ENCODE measurements at places on chromosomes 1 and 21. TPM values are rescaled to one million over a fixed set of nuclear protein-coding genes. Genes with fewer than 3 reads are reported as not detected.
A peak's percentile ranks its signal among the peaks of the same experiment; 100 is the strongest.

GRCh38 chr1:152902636-152903035, 5.7 kb upstream of the IVL start:
- H3K4me3 ChIP-seq: no peak overlapping the region
- no peaks in the 10 kb centered on the region for H3K36me3 ChIP-seq
- H3K27ac ChIP-seq: no peak overlapping the region
- H3K4me1 ChIP-seq: no peaks in the 10 kb centered on the region
- no peak for DNase-seq

DNA sequence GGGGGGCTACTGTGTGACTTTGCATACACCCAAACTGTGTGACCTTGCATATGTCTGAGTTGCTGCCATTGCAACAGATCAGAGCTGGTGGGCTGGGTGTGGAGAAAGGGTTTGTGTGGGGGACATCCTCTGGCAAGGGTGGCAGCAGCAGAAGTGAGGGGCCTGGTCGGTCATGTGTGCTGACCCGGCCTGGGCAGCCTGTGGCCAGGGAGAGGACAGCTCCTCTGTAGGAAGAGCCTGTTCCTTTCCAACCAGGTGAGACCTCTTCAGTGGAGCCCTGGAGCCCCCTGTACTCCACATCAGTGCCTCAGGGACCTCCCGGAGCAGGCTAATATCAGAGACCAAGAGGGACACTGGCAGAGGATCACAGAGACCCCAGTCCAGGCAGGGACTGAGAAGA, 8.3 kb downstream of the PCSK9 start:
- no peaks in the 10 kb centered on the region for H3K36me3 ChIP-seq
- H3K4me3 ChIP-seq: no peak overlapping the region
- H3K27ac ChIP-seq: no peak overlapping the region
- H3K27me3 ChIP-seq: no peaks in the 10 kb centered on the region

Gene LCE2B
- not detected for total RNA-seq

Gene FMN2
- total RNA-seq: not detected

GRCh38 chr21:38683222-38683621, 122.5 kb upstream of the ETS2 start:
- no peak overlapping the region for H3K27ac ChIP-seq
- H3K4me3 ChIP-seq: no peak overlapping the region
- no peaks in the 10 kb centered on the region for H3K27me3 ChIP-seq

DNA sequence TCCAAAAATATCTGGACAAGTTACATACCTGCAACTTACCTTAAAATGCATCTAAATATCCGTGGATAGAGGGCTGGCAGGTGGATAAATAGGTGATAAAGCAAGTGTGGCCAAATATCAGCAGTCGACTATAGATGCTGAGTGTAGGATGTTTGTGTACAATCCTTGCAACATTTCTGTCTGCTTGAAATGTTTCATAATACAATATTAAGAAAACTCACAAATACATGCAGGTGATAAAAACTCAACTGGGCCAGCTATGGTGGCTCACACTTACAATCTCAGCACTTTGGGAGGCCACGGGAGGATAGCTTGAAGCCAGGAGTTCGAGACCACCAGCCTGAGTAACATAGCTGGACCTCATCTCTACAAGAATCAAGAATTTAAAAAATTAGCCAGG, 41.0 kb downstream of the ACTA1 start:
- DNase-seq: no peak
- no peaks in the 10 kb centered on the region for H3K4me1 ChIP-seq
- H3K27ac ChIP-seq: no peak overlapping the region
- H3K4me3 ChIP-seq: no peak overlapping the region
- no peaks in the 10 kb centered on the region for H3K36me3 ChIP-seq
- no peaks in the 10 kb centered on the region for H3K27me3 ChIP-seq

DNA sequence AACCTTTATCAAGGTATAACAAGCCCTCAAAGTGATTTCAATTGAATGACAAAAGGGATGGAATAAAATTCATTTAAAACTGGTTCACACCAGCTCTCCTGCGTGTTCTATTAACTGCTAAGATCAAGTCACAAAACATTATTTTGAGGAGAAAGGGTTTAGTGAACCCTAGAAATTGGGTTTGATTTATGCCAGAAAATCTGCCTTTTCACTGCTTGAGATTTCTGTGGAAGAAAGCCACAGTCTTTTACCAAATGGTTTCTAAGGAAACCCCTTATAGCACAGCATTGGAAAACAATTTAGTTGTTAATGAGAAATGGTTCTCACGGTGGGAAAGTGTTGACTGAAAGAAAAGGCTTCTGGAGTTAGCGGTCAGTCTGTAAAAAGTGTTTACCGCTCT, 43.6 kb upstream of the DPH5 start:
- no peak for DNase-seq
- H3K27ac ChIP-seq: no peak overlapping the region
- no peaks in the 10 kb centered on the region for H3K36me3 ChIP-seq
- H3K4me3 ChIP-seq: no peak overlapping the region
- H3K4me1 ChIP-seq: no peaks in the 10 kb centered on the region

DNA sequence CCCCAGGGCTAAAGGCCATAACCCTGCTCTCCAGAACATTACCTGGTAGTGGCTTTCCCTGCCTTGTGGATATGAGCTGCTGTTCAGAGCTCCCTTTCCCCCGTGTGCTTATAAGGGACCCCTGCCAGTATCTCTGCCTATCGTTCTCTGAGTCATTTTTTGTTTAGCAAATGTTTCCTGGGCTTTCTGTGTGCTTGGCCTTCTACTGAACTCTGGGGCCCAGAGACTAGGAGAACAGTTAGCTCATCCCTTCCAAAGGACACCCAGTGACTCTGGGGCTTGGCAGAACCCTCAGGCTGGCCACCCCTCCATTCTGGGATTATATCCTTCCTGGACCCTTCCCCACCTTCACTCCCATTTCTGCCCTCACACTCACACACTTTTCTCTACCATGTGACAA, 80.8 kb upstream of the POU3F1 start:
- no peak overlapping the region for H3K27ac ChIP-seq
- no peaks in the 10 kb centered on the region for H3K27me3 ChIP-seq
- no peaks in the 10 kb centered on the region for H3K36me3 ChIP-seq
- H3K4me3 ChIP-seq: no peak overlapping the region
- no peak for DNase-seq

DNA sequence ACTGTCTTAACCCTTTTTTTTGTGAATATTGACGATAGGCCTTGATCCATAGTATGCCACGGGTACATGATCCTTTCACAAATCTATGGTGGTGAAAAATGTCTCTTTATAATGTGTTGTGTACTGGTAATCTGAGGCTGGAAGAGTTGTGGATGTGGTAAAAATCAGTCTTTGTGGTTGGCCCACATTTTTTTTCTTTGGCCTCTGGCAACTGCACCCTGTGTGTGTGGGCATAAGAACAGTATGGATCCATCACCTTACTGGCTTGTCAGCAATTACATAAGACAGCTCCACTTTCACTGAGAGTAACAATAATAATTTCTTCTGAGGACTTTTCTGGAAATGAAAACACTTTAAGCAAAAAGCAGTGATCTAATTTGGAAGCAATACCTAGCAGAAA, 101.6 kb downstream of the GABPA start:
- no peaks in the 10 kb centered on the region for H3K36me3 ChIP-seq
- H3K27me3 ChIP-seq: no peaks in the 10 kb centered on the region
- no peak overlapping the region for H3K4me3 ChIP-seq
- H3K27ac ChIP-seq: no peak overlapping the region
- no peak for DNase-seq

GRCh38 chr1:116907351-116907750, 2.4 kb upstream of the PTGFRN start:
- H3K27ac ChIP-seq: no peak overlapping the region
- no peaks in the 10 kb centered on the region for H3K36me3 ChIP-seq
- no peak for DNase-seq
- H3K27me3 ChIP-seq: no peaks in the 10 kb centered on the region

DNA sequence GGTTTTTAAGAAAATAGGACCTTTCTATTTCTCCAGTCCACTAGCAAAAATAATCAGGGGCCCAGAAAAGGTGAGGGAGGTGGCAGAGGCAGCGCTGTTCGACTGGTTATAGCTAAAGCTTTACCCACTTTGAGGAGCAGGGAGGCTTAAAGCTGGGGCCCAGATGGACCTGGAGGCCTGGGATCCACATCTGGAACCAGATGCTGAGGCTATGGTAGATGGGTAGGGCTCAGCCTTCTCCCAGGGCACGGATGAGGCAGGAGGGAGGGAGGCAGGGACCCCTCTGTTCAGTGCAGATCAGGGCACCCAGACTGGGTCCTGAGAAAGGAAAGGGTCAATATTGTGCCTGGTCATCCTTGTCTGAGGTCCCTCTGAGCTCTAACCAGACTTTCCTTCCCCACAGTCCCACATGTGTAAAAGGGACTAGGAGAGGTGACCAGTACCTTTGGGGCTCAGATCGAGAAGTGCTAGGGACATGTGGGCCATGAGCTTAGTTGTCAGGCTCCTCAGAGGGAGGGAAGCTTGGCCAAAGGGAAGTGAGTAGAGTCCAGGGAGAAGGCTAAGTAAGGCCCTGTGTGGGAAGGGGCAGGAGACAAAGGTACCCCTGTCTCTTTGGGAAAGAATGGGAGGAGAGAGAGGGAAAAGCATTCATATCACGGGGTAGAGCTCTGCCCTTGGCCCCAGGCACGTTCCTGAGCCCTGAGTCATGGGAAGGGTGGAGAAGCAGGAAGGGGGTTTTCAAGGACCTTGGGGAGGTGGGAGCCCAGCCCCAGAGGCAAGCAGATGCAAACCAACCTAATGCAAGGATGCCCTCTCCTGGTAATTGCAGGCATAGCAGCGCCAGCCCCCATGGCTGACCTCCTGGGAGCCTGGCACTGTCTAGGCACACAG, 15.4 kb downstream of the LMNA start:
- H3K36me3 ChIP-seq: peaks cover 46% of the 10 kb centered on the region
- peak overlapping the region; percentile 98 for H3K27ac ChIP-seq
- DNase-seq: peak; percentile 91
- H3K4me3 ChIP-seq: no peak overlapping the region

DNA sequence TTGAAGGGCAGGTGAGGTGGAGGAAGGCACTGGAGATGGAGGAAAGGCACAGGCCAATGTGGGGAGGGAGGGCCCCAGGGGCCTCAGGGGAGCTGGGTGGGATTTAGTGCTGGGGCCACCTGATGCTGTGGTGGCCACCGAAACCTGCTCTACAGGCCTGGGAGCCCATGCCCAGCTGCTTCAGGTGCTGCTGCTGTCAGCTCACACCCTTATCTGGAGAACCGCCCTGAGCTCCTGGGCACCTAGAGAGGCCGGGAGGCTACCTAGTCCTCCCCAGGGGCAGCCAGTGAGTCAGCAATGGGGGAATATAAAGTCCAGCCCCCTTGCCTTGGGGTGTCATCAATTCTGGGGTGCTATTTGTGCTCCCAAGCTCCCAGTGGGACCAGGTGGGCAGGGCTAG, 12.2 kb downstream of the FAM131C start:
- no peak overlapping the region for H3K27ac ChIP-seq
- peaks cover 15% of the 10 kb centered on the region for H3K4me1 ChIP-seq
- no peak for DNase-seq
- H3K27me3 ChIP-seq: no peaks in the 10 kb centered on the region

DNA sequence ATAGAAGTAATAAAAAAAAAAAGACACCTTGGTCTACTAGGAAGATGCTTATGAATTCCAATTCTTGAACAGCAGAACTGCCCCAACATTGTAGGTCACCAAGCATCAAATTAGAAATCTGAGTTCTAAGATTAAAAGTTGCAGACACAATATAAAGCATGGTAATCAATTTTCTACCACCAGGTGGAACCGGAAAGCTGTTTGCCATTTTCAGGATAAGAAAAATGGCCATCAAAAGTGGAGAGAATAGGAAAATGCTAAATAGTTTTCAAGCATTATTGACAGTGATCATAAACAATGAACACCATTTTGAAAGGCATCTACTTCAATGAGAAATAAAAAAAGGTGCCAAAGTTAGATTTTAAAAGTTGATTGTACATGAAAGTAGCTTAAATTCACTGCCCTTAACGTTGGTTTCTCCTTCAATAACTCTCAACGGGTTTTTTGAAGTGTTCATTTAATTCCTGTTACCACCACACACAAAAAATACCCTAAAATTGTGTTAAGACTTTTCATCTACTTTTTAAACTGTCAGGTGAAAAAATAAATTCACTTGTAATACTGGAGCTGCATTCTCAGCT, 252.9 kb downstream of the KCNT2 start:
- no peak overlapping the region for H3K4me3 ChIP-seq
- DNase-seq: no peak
- no peaks in the 10 kb centered on the region for H3K36me3 ChIP-seq
- no peaks in the 10 kb centered on the region for H3K27me3 ChIP-seq

GRCh38 chr1:229136822-229137221, 134.1 kb upstream of the RAB4A start:
- no peak overlapping the region for H3K4me3 ChIP-seq
- no peaks in the 10 kb centered on the region for H3K36me3 ChIP-seq
- H3K27me3 ChIP-seq: no peaks in the 10 kb centered on the region

DNA sequence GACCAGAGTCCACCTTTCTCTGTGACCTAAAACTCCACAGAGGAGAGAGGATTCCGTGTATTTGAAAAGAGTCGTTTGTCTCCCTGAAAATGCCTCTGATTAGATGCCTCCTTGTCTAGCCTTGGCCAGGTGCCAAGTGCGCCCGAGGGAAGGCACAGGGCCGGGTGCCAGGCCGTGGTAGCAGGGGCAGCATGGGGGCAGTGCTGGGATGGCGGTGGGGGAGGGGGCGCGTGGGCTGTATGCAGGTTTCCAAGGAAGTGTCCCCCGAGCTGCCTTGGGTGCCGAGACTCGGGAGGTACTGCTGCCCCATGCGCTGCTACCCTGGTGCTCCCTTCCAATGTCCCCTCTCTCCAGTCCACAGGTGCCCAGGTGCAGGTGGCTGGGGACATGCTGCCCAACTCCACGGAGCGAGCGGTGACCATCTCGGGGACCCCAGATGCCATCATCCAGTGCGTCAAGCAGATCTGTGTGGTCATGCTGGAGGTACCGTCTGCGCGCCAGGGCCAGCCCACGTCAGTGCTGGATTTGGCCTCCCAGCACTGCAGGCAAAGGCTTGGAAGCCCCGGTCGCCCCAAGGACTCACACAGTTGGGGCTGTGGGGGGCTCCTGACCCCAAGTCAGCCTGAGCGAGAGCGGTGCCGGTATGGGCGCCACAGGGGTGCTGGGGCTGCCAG, 70.9 kb upstream of the COL6A1 start:
- H3K27ac ChIP-seq: no peak overlapping the region
- H3K36me3 ChIP-seq: no peaks in the 10 kb centered on the region
- H3K27me3 ChIP-seq: no peaks in the 10 kb centered on the region
- no peaks in the 10 kb centered on the region for H3K4me1 ChIP-seq

DNA sequence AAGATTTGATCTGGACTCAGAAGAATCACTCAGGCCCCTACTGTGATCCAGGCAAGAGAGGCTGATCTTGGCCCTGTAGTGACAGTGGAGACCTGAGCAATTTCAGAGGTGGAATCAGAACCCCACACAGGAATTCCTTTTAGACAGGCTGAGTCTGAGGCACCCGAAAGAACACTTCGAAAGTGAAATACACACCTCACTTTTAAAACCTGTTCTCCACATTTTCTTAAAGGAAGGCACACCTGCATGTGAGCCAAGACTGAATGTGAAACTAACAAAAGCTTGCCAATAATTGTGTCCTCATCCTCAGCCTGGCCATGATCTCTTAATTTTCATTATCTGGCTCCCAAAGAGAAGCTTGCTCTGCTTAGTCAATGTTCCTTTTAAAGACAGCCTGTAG, 32.2 kb downstream of the SIPA1L2 start:
- peaks cover 7% of the 10 kb centered on the region for H3K4me1 ChIP-seq
- H3K4me3 ChIP-seq: no peak overlapping the region
- H3K36me3 ChIP-seq: no peaks in the 10 kb centered on the region

Gene SLAMF7
- 0.22 TPM for total RNA-seq
